ENCODE measurements at places on chromosomes 16 and 17.

GRCh38 chr16:77612596-77612995 is 109.7 kb upstream of the NUDT7 start:
- no peak for DNase-seq

DNA sequence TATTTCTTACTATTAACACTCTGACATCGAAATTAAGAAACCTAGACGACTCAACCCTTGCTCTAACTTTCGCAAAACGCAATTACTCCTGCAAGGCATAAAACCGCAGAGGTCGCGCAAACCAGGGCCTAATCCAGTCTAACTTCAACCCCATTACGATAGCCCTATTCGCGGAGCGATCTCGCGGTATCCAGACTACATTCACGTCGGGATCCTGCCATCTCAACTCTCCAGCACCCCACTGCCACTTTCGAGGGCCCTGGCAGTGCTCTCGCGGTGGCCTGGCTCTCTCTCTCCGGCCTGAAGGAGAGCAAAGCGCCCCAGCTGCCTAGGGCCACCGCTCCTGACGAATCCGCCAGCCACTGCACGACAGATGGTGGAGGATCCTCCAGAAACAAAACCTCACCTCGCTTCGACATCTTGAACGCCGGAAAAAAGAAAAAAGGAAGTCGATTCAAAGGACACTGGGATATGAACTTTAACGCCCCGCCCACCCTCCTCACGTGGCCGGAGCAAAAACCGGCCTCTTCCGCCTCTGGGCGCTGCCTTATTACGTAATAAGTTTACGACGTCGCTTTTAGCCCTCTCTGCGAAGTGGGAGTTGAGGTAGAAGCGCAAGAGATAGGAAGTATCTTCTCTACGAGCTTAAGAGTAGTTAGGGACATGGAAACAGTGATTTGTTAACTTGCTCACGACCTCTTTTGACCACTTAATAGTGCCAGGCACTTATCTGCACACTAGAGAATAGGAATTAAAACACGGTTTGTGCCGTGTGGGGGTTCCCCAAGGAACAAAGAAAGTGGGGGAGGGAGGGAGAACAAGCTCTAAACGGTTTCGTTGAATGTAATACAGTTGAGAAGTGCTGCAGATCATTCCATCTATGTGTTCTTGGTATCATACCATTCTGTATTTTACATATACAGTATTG is at the start of gene RPL23:
Gene RPL23 (minus strand): TSS at position 430 of the 928 bp plus-strand sequence. CDS start 11 bp downstream, at position 419.
- DNase-seq = peak; percentile 89

DNA sequence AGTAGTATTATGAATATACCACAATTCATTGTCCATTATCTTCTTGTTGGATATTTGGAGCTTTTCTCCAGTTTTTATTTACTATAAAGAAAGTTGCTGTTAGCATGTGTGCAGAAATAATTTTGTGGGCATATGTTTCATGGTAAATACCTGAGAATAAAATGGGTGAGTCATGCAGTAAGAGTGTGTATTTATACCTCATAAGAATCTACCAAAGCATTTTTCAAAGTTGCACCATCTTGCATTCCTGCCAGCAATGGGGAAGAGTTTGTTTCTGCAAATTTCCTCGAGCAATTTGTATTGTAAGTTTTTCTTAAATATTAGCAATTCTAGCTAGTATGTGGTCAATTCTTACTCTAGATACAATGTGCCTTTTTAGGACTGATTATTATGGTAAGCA is 7.9 kb upstream of the MON1B start:
- DNase-seq = no peak

DNA sequence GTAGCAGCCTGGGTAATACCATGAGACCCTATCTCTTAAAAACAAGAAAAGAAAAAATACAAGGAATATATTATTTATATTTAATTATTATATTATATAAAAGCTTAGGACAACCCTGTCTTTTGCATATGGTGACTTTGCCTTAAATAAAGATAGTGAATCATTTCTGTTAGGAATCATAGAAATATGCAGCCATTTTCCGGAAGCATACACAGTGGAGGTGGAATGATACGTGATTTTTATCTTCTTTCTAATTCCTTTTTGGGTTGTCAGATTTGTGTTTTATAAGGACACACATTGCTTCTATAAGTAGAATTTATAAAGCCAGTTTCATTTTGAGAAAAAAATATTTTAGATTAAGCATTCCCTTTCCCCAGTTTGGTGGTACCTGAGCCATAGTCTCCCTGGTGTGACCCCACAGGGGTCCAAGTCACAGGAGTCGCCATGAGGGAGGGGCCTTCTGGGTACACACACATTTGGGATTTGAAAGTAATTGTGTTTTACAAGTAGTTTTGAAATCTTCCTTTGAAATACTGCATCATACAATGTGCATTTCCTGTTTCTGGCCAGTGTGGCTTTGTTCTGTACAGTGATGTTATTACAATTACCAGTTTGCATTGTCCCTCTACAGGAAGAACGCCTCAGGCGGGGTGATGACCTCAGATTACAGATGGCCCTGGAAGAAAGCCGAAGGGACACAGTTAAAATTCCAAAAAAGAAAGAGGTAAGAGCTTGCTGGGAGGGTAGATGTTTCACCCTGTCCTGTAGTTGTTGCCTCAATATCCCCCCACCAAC is 50.9 kb downstream of the B9D1 start:
- DNase-seq = no peak

DNA sequence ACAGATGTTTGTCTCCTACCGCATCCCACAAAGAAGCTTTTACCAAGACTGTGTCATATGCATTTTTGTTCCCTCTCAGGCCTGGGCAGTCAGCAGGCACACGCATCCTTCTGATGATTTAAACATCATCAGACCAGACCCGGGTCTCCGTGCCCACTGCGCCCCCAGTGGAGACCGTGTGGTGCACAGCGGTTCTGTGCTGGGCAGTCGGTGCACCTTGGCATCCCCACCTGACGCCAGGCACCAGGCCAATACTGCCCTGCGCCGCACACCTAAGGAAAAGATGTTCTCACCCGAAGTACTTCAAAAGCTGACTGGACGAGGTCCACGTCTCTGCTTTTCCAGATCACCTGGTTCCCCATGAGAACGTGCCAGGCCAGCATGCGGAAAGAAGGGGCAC is 10.6 kb upstream of the PLD6 start:
- DNase-seq = no peak

DNA sequence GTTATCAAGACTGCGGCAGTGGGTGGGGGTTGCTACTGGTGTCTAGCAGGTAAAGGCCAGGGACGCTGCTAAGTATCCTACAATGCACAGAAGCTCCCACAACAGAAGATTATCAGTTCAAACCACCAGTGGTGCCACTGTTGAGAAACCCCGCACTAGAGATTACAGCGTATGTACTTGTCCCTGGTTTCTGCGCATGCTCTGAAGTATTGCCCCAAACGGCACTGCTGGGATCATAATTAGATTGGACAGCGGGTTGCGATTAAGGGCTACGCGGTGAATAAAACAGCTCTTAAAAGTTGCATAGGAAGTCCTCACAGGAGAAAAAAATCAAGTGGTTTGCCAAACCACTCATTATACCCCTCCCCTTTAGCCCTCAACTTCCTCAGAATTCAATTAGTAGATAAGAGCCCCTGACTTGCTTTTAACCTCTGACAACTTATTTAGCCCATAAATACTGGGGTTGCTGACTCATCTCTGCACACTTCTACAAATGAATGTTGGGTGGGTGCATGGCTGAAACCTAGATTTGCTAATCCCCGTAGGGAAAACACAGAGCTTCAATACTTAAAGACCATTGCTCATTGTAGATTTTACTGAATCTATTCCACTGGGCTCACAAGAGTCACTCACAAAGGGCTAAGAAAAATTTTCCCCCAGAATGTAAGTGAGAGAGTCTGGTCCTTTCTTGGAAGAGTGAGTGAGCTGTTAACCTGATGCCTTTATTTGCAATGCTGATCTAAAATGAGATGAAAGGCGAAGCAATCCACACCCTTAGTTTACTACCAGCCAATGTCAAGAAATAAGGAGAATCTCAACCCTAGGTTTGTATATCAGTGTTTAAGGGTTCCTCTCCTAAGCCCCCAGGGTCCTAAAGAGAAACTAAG is 91.8 kb downstream of the RGS9 start:
- no peak for DNase-seq

- no peak for DNase-seq
These were observed 30.9 kb downstream of the BRCA1 start for GRCh38 chr17:43094129-43094835.

- DNase-seq = no peak
These were observed 31.0 kb downstream of the MBTPS1 start for GRCh38 chr16:84085773-84086172.

GRCh38 chr17:7511108-7511507 is 26.9 kb downstream of the POLR2A start:
- DNase-seq = no peak

DNA sequence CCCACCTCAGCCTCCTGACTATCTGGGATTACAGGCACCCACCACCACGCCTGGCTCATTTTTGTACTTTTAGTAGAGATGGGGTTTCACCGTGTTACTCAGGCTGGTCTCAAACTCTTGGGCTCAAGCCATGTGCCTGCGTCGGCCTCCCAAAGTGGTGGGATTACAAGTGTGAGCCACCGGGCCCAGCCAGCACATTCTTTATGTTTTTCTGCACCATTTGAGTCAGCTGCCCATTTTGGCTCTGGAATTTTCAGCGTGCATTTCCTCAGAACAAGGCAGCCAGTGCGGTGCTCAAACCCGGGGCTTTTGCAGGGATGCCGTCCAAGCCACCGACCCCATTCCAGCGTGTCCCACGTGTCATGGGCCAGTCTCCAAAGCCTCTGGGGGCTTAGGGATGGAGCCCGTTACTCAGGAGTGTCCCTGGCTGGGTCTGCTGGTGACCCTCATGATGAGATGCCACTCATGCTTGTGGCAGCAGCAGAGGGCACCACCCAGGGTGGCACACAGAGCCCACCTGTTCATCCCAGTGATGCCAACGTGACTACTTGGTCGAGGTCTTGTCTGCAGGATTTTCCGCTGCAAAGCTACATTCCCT is 3.7 kb upstream of the RAB40C start:
- DNase-seq = no peak

GRCh38 chr17:63419949-63420867 is 25.9 kb downstream of the CYB561 start:
- DNase-seq = no peak

DNA sequence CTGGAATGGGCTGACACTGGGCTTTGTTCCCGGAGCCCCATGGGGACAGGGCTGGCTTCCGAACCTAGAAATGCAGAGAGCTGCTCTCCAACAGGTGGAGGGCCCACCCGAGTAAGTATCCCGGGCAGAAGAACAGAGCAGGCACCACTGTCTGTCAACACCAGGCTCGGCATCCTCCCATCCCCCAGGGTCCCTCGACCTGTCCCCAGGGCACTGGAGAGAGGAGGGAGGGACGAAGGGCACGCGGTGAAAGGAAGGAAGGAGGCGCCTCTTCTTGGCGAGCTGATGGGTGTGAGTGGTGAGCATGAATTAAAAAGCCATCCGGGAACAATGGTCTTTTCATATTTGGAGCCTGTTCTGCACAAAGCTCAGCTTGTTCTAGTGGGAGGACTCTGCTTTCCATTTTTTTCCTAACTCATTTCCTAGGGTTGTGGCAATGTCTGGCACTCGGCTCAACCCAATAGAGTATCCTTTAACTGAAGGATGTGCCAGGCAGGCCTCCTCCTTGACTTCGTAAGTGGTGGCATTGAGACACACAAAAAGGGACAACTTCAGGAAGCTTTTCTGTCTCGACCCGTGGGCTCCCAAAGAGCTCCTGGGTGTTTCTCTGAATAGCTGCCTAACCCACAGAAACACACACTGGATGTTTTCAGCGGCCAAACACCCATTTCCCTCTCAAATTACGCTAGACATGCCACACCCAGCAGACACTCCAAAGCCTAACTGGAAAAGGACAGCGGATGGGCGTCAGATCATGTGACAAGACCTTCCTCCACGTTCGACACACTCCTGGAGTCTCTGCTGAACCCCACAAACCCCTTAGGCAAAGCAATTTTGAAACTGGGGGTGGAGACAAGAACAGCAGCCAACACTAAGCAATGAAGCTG is 47.7 kb downstream of the ZFHX3 start:
- no peak for DNase-seq

DNA sequence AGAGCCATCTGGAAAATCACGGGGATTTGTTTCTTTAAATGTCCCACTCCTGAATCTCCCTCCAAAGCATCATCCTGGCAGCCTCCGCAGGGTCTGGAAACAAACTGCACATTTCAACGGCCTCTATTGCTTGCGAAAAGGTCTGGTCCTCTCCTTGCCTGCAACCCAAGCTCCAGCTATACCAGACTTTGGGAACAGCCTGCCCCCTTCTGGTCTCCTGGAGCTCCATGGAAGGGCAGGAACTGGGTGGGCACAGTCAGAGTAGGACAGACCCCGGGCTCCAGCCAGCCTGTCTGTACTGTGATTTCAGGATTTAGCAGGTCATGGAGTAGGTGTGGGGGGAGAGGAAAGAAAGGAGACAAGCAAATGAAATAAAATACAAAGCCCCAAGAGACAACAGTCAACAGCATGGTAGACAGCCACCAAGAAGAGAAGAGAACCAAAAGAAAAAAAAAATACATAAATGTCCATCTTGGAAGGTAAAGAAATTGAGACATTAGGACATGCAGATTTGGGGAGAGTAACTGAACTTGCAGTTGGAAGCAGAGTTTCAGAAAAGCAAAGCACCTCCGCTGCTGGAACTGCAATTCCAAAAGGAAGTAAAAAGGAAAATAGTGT is 2.7 kb downstream of the XYLT1 start:
- DNase-seq = peak; percentile 32

DNA sequence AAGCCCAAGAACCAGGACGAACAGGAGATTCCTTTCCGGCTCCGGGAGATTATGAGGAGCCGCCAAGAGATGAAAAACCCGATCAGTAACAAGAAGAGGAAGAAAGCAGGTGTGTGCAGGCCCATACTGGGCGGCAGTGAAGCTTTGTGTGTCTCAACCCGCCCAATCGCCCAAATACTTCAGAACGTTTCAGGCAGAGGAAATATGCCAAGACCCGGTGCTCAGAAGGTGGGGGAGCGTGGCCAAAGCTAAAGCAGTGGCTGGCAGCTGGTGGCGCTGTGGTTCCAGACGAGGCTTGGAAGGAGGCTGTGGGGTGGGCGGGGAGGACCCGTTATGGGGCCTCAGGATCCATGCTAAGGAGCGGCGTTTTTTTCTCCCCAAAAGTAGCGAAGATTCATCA is 1.2 kb downstream of the CCDC137 start:
- DNase-seq = no peak

DNA sequence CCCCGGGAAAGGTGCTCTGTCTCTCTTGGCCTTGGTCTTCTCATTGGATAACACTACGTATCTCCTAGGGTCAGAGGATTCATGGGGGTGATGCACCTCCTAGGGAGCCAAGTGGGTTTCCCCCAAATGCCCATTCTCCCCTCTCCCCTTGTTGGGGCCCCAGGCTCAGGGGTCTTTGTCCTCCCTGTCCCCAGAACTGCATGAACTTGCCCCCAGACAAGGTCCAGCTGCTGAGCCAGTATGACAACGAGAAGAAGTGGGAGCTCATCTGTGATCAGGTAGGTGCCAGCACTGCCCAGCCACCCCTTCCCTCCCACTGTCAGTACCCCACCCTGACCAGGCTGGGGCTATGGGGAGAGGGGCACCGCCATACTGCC is 8.7 kb downstream of the FMNL1 start:
- DNase-seq = no peak

DNA sequence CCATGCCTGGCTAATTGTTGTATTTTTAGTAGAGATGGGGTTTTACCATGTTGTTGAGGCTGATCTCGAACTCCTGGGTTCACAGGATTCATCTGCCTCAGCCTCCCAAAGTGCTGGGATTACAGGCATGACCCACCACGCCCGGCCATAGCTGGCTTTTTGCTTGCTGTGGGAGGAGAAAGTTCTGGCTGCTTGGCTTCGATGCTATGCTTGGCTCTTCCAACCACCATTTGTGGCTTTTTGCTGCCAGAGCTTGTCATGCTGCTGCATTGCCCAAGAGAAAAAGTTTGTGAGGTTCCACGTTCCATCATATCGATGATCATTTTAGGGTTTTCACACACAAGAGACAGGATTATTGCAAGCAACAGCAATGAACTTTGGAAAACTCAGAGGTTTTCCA is 16.2 kb downstream of the BMERB1 start:
- no peak for DNase-seq

Measured in AG04450 (cell line).